ENCODE measurements at places on chromosomes 7 and 10. TPM values are rescaled to one million over a fixed set of nuclear protein-coding genes. Genes with fewer than 3 reads are reported as not detected.

NFE2L3 gene
- 2.0 TPM for total RNA-seq

COA1 gene
- 29.6 TPM for total RNA-seq

ADD3 gene
- total RNA-seq = 95.0 TPM

EN2 gene
- 0.14 TPM for total RNA-seq

SHH gene
- not detected for total RNA-seq

FERD3L gene
- not detected for total RNA-seq

All from posterior vena cava (tissue), 2 donors.